CD4-positive, CD25-positive, alpha-beta regulatory T cell (primary cell): ENCODE measurements at places on chromosomes 12 and 14. TPM values are rescaled to one million over a fixed set of nuclear protein-coding genes. Genes with fewer than 3 reads are reported as not detected.

Gene MYH6
- total RNA-seq, result not detected

Gene EXD2
- 5.3 TPM for total RNA-seq

Gene RFLNA
- total RNA-seq, result not detected

Gene AQP5
- not detected for total RNA-seq

Gene ADSS1
- total RNA-seq, result 1.9 TPM
